ENCODE measurements at places on chromosomes 13 and 19.

- DNase-seq, result no peak
These were observed 141.6 kb upstream of the SOX1 start for GRCh38 chr13:111925146-111925875.

DNA sequence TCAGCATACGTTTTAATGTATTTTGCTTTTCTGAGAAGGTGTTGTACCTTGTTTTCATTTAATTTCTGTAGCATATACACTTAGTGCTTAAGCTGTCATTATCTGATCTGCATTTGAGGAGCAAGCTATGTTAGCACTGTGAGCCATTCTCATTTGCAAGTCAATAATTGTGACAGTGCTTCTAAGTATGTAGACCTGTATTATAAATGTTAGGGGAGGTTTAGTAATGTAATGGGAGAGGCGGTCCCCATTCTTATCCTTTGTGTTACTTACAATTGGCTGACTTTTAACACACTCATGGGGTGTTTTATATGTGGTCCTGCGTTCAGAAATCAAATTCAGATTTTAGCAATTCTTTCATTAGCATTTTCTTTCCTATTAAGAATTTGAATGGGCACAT lies 90.2 kb downstream of the GPC6 start:
- no peak for DNase-seq

GRCh38 chr13:77465603-77466195 lies 69.8 kb upstream of the SCEL start:
- no peak for DNase-seq

- DNase-seq, result peak; percentile 42
These were observed 1.1 kb downstream of the GYS1 start for GRCh38 chr19:48991873-48992580.

DNA sequence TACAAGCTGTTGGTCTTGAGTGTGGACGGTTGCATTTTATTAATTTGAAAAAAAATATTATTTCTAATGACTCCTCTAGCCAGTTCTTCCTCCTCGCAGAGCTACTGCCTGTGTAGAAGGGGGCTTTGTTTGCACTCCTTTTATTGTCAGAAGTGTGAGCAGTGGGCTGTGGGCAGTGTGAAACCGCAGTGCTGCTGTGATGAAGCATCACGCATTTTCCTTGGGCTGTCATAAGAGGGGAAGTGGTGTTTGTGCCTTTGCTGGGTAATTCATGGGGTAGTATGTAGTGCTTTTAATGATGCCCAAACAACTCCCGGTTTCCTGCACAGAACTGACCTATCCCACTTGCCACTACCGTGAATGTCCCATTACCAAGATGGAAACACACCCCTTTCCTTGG lies 357.3 kb downstream of the ZNF536 start:
- DNase-seq, result no peak

DNA sequence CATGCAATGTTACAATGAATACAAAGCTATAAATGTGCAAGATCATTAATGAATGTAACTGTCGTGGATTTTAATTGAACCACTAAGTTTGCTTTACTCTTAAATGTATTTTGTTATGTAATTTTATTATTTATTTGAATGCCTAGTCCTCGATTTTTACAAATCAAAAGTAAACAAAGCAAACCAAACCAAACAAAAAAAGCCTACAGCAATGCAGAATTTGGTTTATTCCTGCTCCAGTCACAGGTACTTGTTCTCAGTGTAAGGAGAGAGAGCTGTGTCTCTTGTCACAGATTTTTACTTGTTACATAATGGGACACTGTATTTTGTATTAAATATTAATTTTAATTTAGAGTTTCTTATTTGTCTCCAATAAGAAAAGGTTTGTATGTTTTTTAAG lies 584.3 kb upstream of the SLITRK6 start:
- no peak for DNase-seq

GRCh38 chr19:41621226-41621625 lies 5.6 kb downstream of the CEACAM4 start:
- DNase-seq, result no peak

- no peak for DNase-seq
These were observed 34.6 kb upstream of the KATNAL1 start for GRCh38 chr13:30341815-30342570.

DNA sequence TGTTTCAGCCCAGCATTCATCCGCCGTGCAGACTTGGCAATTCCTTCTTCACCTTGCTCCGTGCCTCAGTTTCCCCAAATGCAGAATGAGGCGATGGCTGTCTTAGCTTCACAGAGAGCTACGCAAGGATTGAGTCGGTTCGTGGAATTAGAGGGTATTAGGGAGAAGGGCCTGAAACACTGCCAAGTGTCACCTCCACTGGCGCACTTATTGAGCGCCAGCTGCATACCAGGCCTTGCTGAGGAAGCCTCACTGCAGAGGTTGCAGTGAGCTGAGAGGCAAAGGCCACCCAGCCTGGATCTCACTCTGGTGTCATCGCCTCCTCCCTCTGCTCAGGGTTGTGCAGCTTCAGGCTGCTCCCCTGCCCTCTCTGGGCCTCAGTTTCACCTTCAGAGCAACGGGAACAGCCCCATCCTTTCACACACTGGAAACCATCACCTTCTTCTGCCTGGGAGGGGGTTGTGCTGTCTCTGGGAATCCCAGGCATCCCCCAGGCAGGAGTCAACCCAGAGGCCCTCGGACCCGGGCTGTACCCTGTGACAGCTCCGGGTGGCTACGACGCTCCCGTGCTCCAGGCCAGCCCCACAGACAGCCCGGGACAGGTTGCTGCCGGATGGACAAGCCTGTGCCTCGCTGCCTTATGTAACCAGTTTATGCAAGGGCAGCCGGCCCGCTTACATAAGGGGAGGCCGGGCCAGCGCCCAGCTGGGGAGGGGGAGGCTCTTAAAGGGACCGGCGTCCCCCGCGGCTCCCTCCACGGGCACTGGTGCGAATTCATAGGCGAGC lies 31.9 kb downstream of the NFIC start:
- DNase-seq, result no peak

DNA sequence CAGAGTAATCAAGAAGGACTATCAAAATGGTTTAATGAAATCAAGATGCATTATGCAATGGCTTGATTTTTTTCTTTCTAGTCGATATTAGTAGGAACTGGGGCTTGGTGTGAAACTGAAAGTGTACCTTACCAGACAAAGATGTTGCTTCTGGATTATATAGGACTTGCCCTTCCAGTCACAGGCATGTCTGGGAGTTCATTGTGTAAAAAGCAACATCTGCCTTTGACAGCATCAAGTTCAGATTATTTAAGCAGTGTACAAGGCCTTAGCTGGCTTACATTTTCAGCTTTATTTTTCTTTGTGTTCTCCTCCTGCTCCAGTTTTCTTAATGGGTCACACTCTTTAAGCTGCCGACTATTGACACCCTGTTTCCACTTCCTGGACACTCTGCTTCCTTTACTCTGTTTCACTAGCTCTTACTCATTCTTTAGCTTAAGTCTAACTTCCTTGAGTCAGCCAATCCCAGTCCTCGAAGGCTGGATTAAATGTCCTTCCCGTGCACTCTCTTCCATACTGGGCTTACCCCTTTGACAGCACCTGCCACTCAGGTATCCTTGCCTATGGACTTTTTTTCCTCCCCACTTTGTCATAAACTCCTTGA lies 29.4 kb upstream of the OLFM4 start:
- DNase-seq, result no peak
